ENCODE measurements at places on chromosomes 16 and 17.

GRCh38 chr16:67884-68789 lies 4.3 kb downstream of the RHBDF1 start:
- no peak for DNase-seq

DNA sequence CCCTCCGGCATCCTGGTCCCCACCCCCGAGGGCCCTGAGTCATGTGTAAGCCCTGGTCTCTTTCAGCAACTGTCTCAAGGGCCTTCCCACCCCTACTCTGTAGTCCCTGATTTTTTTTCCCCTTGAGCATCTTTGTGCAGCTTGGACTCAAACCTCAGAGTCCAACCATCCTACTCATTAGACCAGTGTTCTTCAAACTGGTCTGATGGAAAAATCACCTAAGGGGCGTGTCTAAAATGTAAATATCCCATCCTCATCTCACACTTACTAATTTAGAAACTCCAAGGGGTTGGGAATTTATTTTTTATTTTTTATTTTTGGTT lies 624 bp downstream of the G6PC3 start:
- no peak for DNase-seq

GRCh38 chr16:64990101-64990500 lies 131.8 kb downstream of the CDH11 start:
- DNase-seq, result no peak

GRCh38 chr17:72119873-72120641 lies 763 bp upstream of the SOX9 start:
- DNase-seq, result no peak

GRCh38 chr17:1750628-1751027 lies 8.0 kb downstream of the SERPINF2 start:
- no peak for DNase-seq

DNA sequence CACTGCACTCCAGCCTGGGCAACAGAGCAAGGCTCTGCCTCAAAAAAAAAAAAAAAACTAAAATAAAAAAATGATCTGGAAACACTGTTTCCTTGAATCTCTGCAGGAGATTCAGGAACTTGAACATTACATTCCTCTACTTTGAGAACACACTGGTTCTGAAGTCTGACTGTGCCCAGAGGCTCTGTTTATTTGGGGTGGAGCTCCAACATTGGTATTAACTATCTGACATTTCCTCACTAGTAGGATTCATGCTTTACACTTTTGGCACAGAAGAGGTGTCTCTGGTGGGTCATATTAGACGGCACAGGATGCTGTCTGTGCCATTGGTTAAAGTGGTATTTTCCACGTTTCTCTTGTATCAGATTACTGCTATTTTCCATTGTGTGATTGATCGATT lies 10.4 kb downstream of the SULT1A2 start:
- DNase-seq, result no peak

DNA sequence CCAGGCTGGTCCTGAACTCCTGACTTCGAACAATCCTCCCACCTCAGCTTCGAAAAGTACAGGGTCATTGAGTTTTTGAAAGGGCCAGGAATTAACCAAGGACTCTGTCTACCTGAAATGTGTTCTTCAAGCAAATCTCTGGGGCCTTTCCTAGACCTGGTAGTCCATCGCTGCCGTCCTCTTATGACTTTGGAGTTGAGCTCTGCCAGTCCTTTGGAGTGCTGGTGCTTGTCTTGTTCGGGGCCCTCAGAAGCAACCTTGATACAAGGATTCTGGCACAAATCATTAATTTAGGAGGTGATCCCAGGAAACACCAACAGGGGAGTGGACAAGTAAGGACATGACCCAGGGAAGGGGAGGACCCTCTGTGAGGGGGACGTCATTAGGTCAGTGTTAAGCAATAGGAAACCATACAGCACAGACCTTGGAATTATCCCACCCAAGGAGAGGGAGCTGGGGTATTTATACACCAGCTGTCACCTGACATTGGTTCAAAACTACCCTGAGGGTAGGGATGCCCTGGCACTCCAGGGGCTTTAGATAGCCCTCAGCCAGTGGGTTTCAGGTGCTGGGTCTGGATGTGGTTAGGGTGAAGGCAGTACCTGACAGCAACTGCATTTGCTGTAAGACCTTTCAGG lies 187.2 kb downstream of the FOXL1 start:
- DNase-seq, result no peak

DNA sequence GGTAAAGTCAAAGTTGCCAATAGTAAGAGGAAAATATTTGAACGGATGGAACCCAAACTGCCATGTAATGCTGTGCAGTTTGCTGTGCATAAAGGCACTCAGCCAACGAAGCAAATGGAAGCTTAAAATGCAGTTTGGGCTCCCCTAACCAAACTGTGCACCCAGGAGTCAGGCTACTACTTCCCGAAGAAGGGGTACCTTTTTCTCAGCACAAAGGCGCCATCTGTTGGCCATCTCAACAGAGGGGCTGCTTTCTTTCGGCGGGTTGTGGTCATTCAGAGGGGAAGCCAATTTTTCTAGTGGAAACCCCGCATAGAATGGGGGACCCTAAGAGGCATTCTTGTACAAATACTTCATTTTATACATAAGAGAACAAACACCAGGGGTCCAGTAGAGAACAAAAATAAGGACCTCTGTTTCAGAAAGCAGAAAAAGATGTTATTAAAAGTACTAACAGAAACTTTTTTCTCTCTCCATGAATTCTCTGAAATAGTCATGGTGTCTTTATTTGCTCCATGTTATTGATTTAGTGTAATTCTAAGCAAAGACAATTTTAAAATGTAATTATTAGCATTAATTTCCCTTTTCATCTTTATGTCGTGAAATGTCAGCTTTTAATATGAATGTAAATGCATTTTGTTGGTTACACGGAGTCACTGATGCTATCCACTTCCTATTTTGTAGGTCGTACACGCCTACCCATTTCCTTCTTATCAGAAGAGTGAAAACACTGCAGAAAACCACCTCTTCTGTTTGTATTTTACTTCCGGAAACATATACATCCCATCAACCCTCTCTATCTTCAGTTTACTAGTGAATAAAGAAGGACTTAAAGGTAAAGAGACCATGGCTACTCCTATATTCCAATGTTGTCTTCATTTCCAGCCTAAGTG lies 453.3 kb downstream of the KCNJ2 start:
- DNase-seq, result no peak

DNA sequence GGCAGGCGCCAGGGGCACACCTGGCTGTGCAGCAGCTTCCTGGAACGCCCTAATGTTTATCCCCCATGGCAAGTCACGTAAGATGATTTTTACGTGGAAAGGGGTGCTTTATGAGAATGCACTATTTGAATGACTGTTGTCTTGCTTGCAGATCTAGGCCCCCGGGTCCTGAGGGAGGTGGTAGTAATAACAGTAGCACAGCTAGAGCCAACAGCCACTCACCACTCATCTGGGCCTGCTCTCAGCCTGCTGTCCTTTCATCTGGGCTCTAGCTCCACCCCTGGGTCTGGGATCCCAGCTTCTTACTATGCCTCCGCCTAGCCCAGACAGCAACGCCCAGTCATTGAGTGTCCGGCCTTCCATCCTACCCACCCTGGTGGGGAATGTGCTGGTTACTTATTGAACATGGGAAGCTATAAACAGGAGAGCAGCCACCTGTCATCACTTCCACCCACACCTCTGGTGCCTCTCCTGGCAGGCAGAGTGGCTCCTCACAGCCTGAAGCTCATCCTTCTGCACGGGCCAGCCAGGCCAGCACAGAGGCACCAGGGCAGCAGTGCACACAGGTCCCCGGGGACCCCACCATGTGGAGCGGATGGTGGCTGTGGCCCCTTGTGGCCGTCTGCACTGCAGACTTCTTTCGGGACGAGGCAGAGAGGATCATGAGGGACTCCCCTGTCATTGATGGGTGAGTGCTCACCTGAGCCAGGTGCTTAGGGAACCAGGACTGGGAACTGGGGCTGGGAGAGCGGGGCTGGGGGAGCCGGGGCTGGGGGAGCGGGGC lies 16.6 kb downstream of the DPEP1 start:
- DNase-seq, result no peak

DNA sequence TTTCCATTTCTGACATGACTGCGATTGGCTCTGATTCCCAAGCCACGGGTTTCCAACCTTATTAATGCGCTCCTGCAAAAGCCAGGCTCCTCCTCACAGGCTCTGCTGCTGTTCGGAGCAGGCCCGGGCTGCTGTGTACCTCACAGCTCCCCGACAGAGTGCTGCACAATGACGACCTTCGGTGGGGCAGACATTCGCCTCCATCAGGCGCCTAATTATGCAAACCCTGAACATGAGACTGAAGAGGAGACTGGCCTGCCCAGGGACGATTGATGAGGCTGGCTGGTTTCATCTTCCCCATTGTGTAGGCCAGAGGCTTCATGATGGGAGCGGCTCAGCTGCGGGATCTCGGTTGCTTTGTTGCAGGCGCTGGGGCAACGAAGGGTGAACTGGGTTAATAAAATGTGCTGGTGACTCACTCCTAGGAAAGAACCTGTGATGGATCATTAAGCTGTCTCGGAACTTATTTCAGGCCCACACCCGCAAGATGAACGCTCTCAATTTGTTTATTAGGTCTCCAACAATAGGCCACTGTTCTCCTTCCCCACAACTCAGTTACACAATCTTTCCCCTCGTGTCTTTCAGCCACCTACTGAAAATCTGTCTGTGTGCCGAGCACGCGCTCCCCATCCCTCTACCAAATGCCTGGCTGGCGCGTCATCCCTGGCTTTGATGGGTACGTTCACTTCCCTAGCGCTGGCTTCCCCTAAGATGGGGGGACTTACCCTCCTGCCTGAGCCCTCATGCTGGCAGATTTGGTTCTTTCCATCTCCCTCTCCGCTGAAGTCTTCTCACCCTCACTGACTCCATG lies 27.2 kb upstream of the TOB1 start:
- no peak for DNase-seq

DNA sequence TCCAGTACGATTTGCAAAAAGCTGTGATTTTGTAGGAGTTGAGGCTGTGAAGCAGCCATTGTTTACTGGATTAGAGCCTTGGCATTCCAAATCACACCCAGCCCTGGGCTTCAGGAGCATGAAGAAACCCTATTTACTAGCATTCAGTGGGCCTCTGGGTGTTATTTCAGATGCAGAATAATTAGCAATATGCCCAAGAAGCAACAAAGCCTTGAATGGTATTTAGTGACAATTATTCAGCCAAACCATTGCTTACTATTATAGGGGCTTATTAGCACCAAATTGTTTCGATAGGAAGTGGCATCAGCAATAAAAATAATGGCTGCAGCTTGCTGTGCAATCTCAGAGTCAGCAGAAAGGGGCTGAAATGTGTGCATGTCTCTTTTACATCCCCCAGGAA lies 166.6 kb upstream of the SHISA6 start:
- DNase-seq, result no peak

GRCh38 chr17:29240477-29240876 lies 6.2 kb upstream of the CRYBA1 start:
- no peak for DNase-seq

GRCh38 chr16:55655381-55655896 lies 349 bp upstream of the SLC6A2 start:
- DNase-seq, result no peak

GRCh38 chr16:77376358-77376757 lies 58.5 kb downstream of the ADAMTS18 start:
- DNase-seq, result no peak

- DNase-seq, result no peak
Observed at GRCh38 chr17:12927541-12928425, 90.0 kb downstream of the ELAC2 start.

DNA sequence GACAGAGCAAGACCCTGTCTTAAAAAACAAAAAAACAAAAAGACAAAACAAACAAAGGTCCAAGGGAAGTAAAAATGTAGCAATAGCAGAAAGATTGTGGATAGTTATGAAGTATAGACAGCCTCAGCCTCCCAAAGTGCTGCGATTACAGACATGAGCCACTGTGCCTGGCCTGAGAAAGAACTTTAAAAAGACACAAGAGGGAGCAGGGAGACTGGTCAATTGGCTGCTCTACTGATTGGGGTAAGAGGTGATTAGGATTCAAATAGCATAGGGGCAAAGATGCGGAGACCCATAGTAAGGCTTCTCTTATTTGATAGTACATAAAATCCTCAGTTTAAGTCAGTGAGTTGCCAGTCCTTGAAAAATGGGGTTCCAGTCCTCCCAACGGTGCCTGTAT lies 518.2 kb upstream of the GOT2 start:
- no peak for DNase-seq

DNA sequence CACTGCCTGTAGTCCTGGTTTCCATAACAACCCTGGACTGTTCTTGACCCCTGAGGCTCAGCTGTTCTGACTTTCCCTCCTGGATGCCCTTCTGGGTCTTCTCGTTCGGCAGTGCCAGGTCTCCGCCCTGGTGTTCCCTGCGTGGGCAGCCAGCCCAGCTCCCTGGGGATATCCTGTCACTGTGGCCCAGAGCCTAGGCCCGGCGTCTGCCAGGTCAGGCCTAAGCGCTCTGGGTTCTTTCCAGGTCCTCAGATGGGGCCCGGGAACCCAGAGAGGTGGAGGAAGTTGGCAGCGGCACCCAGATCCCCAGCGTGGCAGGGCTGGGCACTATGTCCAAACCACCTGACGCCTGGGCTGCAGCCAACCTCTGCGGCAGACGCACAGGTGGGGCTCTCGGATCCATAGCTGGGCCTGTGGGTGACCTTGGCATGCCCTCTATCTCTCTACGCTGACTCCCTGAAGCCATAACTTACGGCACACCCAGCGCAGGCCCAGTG lies 12.5 kb upstream of the ATP2A3 start:
- DNase-seq, result no peak

GRCh38 chr17:15893658-15894024 lies 51.3 kb upstream of the ADORA2B start:
- no peak for DNase-seq

DNA sequence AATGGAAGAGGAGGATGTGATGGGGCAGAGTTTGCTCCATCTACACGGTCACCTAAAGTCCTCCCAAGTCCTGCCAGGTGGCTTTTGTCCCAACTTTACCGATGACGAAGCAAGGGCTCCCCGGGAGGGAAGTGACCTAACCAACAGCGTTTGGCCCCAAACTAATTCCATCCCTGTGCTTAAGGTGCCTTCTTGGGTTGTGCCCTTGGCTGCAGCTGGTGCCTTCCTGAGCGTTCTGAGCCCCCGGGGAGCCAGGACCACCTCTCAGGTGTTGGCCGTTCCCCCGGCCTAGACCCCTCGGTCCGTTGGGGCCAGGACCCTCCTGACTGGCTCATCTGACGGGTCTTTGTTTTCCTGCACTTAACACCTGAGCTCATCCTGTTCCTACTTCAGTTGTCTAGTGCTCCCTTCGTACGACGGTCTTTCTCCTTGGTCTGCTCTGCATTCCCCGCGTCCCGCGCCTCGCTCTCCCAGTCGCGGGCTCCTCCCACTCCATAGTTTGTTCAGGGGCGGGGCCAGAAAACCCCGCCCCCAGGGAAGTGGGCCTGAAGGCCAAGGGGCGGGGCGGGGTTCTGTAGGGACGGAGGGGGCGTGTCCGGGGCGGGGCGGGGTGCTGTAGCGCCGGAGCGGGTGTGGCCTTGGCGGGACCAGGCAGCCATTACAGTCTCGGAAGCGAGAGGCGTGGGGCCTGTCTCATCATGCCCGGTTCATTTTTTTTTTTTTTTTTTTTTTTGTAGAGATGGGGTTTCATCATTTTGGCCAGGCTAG lies 822 bp upstream of the ZSCAN10 start:
- DNase-seq, result peak; percentile 88

DNA sequence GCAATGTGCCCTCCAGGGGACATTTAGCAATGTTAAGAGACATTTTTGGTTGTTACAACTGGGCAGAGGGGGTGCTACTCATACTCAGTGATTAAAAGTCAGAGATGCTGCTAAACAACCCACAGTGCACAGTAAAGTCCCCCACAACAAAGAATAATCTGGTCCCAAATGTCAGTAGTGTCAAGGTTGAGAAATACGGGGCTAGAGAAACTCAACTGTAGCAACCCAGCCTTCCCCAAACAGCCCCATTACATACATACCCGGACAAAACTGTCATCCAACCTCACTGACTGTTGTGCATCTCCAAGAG lies 20.4 kb downstream of the DNAJC7 start:
- DNase-seq, result no peak

GRCh38 chr16:66511602-66512271 lies 38.2 kb downstream of the TK2 start:
- no peak for DNase-seq

All from activated CD4-positive, alpha-beta T cell treated with anti-CD3 and anti-CD28 coated beads, Interleukin-2, amount 50 U/mL, for 1 hour (primary cell).